ENCODE measurements at places on chromosomes 7 and 10.

DNA sequence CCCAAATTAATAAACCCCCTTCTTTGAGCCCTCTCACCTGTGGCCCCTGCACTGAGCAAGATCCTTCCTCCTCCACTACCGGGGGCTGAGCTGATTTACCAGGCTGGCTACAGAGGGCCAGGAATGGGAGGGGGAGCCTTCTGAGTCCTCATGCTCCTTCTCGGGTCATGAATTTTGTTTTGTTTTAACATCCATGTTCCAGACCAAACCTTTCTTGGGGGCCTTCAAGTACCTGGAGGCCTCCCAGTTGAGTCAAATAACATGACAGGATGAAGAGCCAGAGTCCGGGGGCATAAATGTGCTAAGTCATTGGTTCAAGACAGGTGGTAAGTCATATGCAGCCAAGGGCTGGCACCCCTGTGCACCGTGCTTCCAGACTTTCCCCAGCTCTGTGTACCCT, 39.6 kb downstream of the AFAP1L2 start:
- DNase-seq, result no peak

DNA sequence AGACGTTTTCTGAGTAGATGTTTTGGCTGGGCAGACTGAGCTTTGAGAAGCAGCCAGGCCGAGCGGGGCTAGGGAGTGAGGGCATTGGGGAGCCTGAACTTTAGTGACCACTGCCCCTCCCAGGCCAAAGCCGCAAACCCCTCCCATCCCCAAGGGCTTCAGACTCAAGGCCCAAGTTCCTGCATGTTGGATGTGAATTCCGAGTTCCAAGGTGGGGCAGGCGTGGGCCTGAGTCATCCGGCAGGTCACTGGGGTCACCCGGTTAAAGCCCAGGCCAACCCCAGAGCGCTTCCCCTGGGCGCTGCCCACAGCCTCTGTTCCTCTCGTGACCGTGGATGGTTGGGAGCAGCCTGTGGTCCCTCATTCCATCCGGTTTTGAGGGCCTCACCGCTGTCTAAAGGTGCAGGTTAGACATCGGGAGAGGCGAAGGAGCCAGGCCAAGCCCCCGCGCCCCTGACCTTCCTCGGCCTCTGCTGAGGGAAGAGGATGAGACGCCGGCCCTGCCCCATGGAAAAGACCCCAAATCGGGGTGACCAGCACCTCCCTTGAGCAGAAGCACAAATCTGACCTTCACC, 6.9 kb upstream of the PDGFA start:
- no peak for DNase-seq

- DNase-seq, result no peak
Measured at GRCh38 chr7:69445541-69445940, 152.7 kb upstream of the AUTS2 start.

GRCh38 chr10:118342638-118343020, 505 bp upstream of the FAM204A start:
- no peak for DNase-seq

- no peak for DNase-seq
Measured at GRCh38 chr7:5586279-5586962, 162.8 kb upstream of the TNRC18 start.

- peak; percentile 69 for DNase-seq
Measured at GRCh38 chr10:101778781-101779543, 3.0 kb upstream of the FGF8 start.

- DNase-seq, result no peak
Measured at GRCh38 chr7:70785427-70785826, 346.5 kb upstream of the GALNT17 start.

DNA sequence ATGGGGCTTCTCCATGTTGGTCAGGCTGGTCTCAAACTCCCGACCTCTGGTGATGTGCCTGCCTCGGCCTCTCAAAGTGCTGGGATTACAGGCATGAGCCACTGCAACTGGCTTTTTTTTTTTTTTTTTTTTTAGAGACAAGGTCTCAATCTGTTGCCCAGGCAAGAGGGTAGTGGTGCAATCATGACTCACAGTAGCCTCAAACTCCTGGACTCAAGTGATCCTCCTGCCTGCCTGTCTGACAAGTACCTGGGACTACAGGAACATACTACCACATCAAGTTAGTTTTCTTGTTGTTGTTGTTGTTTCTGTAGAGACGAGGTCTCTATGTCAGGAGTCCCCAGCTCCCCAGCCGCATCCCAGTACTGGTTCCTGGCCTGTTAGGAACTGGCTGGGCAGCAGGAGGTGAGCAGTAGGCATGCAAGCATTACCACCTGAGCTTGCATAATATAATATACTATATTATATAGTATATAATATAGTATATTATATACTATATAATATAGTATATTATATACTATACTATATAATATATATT, 55.7 kb downstream of the TPK1 start:
- no peak for DNase-seq

- no peak for DNase-seq
Measured at GRCh38 chr10:13633689-13634088, 46.9 kb downstream of the PRPF18 start.

DNA sequence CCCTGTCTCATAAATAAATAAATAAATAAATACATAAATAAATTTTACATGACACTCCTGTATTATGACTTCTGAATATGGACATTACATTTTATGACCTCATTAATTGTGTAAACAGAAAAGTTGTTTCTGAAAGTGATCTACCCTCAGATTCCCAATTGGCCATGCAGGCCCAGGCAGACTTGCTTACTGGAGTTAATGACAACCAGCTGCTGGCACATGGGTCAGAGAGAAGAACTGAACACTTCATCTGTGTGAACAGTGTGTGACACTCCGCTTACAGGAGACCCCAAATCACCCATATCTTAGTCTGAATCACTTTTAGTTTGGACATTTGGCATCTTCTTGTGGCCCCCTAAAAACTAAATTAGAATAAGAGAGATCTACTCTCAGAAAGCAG, 31.4 kb downstream of the PARP12 start:
- DNase-seq, result no peak

GRCh38 chr7:46786221-46786954, 795.5 kb downstream of the TNS3 start:
- DNase-seq, result peak; percentile 65

DNA sequence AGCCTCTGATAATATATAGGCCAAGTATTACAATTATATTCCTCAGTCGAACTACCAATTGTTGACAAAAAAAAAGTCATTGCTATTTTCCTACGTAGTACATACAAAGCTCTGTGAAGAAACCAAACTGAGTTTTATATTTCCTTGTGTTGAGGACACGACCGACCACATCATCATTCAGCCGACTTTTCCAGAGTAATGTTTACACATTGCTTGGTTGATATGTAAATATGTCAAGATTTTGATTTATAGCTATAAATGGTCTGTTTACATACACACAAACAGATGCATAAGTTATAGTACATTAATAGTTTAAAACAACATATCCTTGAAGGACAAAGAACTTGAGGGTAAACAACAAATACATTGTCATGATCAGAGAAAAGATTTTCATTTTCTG, 121.5 kb downstream of the CRPPA start:
- no peak for DNase-seq

- DNase-seq, result no peak
Measured at GRCh38 chr7:26293569-26294308, 2.1 kb downstream of the SNX10 start.

DNA sequence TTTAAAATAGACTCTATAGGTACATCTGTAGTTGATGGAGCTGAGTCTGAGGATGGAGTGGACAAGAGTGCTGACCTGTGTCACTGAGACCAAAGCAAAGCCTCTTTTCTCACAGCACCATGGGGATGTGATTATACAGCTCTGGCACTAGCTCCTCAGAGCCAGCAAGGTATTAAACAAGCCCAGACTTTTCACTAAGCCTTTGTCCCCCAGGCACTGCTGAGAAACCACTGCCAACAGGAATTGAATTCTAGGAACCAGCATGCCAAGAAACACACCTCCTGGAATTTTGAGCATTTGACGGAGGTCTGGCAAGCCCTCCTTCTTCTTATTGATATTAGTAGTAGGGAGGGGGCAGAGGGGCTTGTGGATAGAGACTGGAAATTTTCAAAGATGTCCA, 147.0 kb downstream of the C1GALT1 start:
- DNase-seq, result peak; percentile 81

- peak; percentile 13 for DNase-seq
Measured at GRCh38 chr7:122161628-122162027, 17.6 kb upstream of the AASS start.

DNA sequence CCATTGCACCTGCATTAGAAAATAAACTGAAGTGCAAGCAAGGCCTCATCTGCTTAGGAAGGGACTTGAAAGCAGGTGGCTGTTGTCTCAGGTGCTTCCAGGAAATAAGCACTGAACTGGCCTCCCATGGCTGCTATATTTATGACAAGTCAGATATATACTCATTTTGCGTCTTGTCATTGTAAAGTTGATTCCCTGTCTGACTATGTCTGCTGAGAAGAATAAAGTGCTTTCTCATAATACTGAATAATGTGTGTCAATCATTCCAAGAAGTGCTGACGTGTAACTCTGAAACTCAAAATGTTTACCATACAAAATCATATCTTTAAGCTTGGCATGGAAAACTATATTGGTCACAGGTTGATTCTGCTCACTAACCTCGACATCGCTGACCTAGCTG, 44.9 kb upstream of the SVOPL start:
- DNase-seq, result no peak

All from astrocyte of the hippocampus (primary cell).